Panc1 (cell line): ENCODE measurements at places on chromosomes 12 and 14. TPM values are rescaled to one million over a fixed set of nuclear protein-coding genes. Genes with fewer than 3 reads are reported as not detected.

DPY19L2 gene
- 6.6 TPM for total RNA-seq

MYRFL gene
- total RNA-seq = not detected

DACT1 gene
- 0.15 TPM for total RNA-seq

DDN gene
- total RNA-seq = 0.51 TPM

PPTC7 gene
- 18.4 TPM for total RNA-seq

GRCh38 chr14:92785667-92786426 lies 8.3 kb upstream of the GOLGA5 start:
- DNase-seq = no peak

GRCh38 chr14:54776361-54777001 lies 126.1 kb downstream of the GCH1 start:
- DNase-seq = no peak

GRCh38 chr12:113172185-113172584 lies 13.1 kb downstream of the DDX54 start:
- no peak for DNase-seq

GRCh38 chr12:127340381-127340780 lies 926.6 kb upstream of the TMEM132C start:
- DNase-seq = no peak

GRCh38 chr12:93786656-93787397 lies 109.7 kb downstream of the CRADD start:
- DNase-seq = no peak

DNA sequence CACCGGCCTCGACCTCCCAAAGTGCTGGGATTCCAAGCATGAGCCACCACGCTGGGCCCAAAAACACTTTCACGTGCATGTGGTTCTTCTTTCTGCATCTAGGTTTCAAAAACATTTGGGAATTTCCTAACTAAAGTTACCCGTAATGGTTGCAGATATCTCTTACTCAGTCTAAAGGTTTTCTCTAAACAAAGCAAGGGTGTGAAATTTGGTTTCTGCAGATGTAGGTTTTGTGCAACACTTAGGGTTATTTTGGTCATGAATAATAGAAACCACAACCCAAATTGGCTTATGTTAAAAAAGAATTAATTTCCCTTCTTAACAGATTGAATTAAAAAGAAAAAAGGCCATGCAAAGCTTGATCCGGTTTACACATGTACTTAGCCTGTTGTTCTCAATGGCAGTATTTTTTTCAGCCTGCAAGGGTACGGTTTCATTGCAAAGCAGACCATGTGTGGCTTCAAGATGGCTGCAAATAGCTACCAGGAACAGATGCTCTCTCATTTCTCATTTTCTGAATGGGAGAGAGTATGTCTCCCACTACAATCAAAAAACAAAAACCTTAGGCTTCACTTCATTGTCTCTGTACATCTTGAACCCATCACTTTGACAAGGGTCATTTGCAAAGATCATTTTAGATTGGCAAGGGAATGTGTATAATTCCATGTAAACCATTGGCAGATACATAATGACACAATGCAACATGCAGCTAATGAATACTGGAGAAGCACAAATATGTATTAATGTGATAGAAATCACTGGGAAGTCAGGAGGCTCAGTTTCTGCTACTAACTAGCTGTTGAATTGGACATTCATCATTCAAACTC lies 491.2 kb upstream of the FLRT2 start:
- no peak for DNase-seq

DNA sequence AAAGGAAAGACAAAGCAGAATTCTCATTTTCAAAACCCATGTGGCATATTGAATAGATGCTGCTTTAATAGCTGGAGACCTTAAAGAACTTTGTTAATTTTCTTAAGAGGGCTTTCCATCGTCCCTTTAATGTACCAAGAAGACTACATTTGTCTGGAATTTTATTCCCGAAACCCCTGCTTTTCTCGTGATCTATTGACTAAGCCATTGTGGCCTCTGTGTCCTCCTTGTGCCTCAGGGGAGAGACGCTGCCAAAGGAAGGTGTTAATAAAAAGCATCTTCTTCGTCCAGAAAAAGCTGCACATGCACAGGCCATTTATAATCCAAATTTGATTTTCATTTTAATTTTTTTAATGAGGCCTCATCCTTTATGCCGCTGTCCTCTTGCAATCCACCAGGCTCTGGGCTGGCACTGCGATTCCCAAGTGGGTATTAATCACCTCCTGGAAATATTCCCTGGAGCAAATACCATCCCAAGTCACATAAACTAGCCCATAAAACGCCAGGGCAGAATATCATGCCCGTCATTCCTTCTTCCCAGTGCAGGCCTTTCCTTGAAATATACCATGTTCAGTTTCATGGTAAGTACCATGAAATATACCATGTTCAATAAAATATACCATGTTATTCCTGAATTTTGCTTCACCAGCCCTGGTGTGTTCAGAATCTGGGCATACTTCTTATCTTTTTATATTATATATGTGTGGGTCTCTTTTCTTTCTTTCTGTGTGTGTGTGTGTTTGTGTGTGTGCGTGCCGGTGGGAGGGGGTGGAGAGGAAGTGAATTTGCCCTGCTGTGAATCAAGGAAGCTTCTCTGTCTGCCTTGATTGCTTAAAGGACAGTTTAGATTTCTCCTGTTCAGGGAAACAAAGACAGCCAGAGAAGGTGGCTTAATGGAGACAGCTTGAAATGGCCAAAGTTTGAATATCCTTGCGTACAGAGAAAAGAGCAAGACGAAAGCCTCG lies 147.6 kb downstream of the PHETA1 start:
- DNase-seq = no peak
